Umbilical cord (tissue), 2 donors: ENCODE measurements at places on chromosomes 11 and 22. TPM values are rescaled to one million over a fixed set of nuclear protein-coding genes. Genes with fewer than 3 reads are reported as not detected.
A peak's percentile ranks its signal among the peaks of the same experiment; 100 is the strongest.

GRCh38 chr11:44805596-44805995, 78.8 kb downstream of the TSPAN18 start:
- DNase-seq, result no peak

DNA sequence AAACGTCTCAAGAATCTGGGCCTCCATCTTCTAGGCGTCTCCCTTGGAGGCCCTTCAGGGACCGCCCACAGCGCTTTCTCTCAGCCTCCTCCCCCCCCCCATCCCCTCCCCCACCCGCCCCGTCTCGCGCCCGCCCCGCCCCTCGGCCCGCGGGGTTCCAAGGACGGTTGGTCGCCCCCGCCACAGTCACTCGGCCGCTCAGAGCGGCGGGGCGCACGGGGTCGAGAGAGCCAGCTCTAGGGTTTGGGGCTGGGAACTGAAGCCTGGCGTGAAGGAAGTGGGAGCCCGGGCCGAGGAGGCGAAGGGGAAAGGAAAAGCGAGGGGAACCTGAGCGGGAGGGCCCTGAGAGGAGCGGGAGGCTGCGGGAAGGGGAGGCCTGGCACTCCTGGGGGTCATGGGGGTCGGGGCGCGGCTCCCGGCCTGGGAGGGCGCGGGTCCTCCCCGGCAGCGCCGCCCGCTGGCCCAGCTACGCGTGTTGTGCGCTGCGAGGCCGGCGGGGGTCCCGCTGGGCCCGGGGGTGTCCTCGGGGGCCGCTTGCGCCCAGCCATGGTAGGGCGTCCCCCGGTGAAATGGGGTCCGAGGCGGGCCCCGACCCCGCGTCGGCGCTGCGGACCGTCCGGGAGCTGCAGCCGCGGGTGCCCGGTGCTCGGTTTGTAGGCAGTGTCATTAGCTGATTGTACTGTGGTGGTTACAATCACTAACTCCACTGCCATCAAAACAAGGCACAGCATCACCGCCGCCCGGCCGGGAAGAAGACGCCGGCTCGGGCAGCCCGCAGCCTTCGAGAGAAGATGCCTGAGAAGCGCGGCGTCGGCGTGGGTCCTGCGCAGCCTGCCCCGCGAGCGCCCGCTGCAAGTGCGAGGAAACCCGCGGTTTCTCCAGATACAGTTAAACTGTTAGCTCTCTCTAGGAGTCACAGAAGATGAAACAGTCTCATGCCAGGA, at the start of gene BTG4:
Gene BTG4, minus strand, starts transcription at position 91 of the 944 bp plus-strand sequence. CDS start 13,610 bp downstream, outside the sequence.
- peak; percentile 14 for DNase-seq

DNA sequence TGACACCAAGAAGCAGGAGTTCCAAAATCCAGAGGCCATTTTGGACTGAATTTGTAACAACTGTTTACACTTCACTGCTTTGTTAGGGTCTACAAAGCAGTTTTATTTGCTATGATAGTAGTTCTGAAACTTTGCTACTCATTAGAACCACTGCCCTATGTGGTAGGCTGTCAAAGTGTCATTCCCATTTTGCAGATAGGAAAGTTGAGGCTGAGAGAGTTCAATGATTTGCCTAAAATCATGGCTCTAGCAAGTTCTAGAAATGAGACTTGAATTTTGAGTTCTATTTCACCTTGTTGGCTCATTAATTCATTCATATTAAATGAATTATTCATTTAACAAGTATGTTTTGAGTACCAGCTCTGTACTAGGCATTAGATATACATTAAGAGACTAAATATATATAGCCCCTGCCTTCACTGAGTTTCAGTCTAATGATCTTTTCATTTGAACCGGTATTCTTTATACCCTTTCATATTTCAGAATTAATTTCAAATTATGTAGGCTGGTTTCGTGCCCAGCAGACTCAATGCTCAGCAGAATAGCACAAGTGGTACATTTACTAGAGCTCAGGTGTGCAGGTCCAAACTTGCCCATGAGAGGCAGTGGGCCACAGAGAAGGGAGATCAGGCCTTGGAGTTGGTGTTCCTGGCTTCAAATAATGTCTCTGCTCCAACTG, 93.5 kb downstream of the ME3 start:
- DNase-seq, result no peak

- DNase-seq, result peak; percentile 93
These were observed 147.0 kb downstream of the APOL5 start for GRCh38 chr22:35864545-35865165.

Gene FAM89B
- 36.8 TPM for total RNA-seq

DNA sequence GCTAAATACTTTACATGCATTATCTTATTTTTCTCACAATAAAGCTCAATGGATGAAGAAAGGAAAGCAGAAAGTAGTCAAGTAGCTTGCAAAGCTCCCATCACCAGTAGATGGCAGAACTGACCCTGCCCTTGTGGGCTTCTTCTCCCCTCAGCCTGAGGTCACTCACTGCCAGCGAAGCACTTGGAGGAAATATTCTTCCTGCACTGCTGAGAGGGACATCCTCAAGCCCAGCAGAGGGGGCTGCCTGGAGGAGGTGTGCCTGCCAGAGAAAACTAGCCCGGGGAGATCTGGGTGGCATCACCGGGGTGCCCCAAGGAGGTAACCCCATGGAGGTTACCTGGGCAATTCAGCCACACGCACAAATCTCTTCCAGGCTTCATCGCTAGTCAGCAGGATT, 6.6 kb downstream of the APOL4 start:
- DNase-seq, result peak; percentile 91

DNA sequence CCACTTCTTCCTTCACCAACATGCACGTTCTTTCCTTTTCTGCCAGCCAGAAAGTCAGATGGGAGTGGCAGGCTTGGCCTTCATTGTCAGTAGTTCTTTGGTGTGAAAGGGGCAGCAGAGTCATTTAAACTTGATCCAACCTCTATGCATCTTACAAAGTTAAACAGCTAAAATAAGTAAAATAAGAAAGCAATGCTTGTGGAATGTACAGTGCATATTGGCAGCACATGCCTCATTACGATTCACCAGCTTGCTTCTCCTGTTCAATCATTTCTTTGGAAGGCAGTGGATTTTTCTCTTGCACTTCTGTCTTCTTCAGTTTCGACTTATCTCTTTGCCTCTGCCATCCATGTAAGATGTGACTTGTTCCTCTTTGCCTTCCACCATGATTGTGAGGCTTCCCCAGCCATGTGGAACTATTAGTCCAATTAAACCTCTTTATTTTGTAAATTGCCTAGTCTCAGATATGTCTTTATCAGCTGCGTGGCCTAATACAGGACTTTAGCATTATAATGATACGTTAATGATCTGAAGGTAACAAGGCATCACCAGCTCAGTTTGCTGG, 14.8 kb downstream of the LGALS12 start:
- DNase-seq, result no peak

Gene SOX6
- 54.7 TPM for total RNA-seq

DNA sequence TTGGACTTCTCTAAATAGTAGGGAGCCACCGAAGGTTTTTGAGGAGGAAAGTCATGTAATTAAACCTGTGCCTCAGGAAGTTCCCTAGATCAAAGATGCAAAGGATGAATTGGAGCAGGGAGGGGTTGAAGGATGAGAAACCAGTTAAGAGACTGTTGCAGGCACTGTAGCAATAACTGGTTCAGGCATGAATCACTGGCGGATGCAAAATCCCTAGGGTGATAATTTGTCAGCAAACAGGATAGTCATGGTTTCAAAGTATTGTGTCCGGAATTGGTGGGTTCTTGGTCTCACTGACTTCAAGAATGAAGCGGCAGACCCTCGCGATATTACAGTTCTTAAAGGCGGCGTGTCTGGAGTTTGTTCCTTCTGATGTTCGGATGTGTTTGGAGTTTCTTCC, 19.9 kb downstream of the TRIOBP start:
- DNase-seq, result no peak

Gene GPR83
- total RNA-seq, result 0.48 TPM

Gene TREH
- not detected for total RNA-seq

Gene TYR
- 1.4 TPM for total RNA-seq

DNA sequence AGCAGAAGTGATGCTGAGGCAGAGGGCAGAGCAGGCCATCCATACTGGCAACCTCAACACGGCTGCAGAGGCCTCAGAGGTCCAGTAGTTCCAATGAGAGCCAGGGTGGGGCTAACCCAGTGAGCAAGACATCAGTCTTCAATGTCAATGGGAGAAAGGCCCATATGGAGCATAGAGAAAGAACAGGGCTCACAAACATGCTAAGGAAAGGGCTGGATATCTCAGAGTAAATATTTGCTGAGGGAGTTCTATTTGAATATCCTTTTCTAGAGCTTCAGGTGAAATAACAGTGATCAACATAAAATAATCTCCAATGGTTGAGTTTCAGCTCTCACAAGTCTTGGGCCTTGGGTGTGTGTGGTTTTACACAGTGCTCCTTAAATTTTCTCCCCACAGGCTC, 50.8 kb upstream of the CCDC90B start:
- DNase-seq, result no peak

- no peak for DNase-seq
These were observed 5.7 kb downstream of the C11orf54 start for GRCh38 chr11:93747122-93747521.

GRCh38 chr11:20097319-20098221, 62.7 kb downstream of the DBX1 start:
- peak; percentile 88 for DNase-seq

GRCh38 chr11:116742104-116742503, 30.7 kb downstream of the BUD13 start:
- DNase-seq, result no peak

DNA sequence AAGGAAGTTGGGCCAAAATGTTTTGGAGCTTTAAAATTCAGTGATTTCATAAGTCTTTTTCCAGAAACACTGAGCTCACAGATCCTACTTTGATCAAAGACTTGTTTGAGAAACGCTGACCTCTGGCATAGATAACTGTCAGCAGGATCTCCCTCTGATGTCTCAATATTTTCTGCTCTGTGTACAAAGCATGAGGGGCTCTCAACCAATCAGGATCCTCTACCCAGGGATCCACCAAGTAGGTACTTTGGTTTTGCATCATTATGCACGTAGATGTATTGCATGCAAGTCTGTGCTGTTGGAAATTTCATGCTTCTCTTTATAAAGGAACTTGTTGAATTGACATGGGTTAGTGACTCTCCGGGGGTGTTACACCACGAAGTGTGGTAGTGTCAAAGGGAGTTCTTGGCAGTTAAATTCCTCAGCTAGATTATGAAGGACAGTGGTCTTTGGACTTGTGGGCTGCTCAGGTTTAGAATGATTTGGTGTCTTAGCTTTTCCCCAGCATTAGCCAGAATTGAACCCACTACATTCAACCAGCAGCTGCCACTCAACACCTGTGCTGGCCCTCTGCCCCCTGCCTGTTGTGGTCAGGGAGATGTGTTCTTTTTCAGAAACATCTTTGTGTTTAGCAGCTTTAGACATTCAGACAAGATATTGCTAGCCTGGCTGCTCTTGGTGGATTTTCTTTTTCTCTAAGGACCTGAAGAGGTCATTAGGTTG, 1.7 kb upstream of the DIXDC1 start:
- peak; percentile 97 for DNase-seq

DNA sequence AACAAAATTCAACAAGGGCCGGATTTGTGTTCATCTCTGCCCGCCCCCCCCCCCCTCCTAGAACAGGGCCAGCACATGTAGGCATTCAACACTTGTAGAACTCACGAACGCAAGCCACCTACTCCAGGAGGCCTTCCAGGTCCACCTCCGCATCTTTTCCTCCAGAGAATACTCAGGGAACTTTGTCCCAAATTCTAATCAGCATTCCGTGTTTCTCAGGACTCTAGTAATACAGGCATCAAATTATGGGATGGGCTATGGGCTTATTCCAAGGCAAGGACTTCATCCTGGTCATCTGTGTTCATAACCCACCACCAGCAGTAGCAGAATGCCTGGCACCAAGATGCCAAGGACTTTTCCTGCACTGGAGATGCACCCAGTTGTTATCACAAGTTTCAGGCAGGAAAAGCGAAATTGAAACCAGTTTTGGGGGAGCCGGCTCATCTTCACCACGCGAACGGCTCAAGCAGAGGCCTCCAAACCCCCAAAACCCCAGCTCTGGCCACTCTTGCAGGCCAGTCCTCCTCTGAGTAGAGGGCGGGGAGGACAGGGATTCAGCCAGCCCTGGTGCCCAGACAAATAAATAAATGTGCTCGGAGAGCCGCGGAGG, 462 bp downstream of the UBE2L6 start:
- no peak for DNase-seq
